Neural crest cell (in vitro differentiated cells): ENCODE measurements at places on chromosomes 6 and 20. TPM values are rescaled to one million over a fixed set of nuclear protein-coding genes. Genes with fewer than 3 reads are reported as not detected.

GRCh38 chr6:20183706-20184105 is 28.6 kb downstream of the MBOAT1 start:
- no peak for DNase-seq

DNA sequence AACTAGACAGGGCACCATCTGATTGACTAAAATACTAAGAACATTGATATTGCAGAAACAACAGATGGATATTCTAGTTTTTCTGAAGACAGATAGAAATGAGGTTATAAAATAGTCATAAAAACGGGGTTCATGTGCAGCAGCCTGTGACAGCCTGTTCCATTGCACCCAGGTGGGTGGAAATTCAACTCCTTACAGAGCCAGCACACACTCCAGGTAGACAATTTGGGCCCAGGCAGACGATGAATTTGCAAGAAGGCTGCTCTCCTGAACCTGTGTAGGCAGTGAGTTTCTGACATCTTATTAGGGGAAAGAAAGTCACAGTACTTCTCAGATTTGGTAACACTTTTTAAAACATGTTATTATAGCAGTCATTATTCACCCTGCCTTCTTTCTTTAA is 414.1 kb downstream of the PHF3 start:
- DNase-seq, result no peak

DNA sequence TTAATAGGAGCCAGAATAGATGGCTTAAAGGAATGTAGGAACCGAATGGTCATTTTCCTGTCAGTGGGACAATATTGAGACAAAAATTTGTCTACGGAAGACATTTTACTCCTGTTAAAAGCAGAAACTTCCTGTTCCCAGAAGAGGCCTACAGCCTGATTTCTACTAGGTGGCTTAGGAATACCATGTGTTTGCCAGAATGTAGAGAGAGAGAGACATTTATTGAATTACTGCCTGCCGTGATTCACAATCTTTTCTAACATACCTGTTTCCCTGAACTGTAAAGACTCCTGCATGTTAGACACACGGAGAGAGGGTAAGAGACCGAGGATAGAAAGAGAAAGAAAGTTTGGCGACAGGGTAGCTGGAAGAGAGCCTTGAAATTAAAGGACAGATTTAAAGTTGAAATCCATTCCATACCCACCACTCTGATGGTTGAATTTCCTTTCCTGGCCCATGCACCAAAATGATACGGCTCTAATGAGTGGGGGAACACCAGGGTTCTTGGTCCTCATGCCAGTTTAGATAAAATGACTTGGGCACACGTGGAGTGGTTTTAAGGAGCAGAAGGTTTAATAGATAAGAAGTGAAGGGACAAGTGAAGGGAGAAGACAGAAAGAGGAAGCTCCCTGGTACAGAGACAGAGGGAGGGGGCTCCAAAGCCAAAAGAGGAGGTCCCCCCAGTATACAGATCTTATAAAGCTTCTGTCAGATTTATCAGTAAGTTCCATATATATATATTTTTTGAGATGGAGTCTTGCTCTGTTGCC is 22.5 kb downstream of the NCOA3 start:
- DNase-seq, result no peak

Gene PKIB
- 86.4 and 88.8 TPM in 2 replicates for total RNA-seq

Gene PLA2G7
- 0.26 and 0.27 TPM in 2 replicates for total RNA-seq

Gene CYP21A2
- total RNA-seq, result 0.23 TPM in 2 replicates
